Natural killer cell treated with Interleukin-12 subunit alpha and Interleukin-12 subunit beta and Interleukin-15 and Interleukin-18, amount 100 ng/mL, for 72 hours (primary cell): ENCODE measurements at places on chromosomes 16 and 17. TPM values are rescaled to one million over a fixed set of nuclear protein-coding genes. Genes with fewer than 3 reads are reported as not detected.

Gene ZNF500
- total RNA-seq: 20.9 TPM

Gene IL21R
- total RNA-seq: 64.4 TPM

Gene KRT20
- total RNA-seq: not detected

Gene MYL4
- 1.1 TPM for total RNA-seq

Gene CTRL
- total RNA-seq: 8.4 TPM

Gene FAM171A2
- total RNA-seq: 0.25 TPM

Gene OR3A3
- not detected for total RNA-seq

Gene NACA2
- total RNA-seq: not detected

Gene CAVIN1
- not detected for total RNA-seq

Gene CDR2L
- 0.07 TPM for total RNA-seq

Gene HOXB8
- total RNA-seq: not detected

Gene ALDOC
- total RNA-seq: 36.8 TPM

Gene EXOC3L1
- total RNA-seq: 0.38 TPM

Gene DNAI2
- not detected for total RNA-seq

Gene ZSCAN10
- 0.22 TPM for total RNA-seq

Gene OR1G1
- total RNA-seq: not detected

Gene TBX4
- total RNA-seq: not detected
